ENCODE measurements at places on chromosomes 2 and 18.

GRCh38 chr2:236047886-236048540 lies 120.2 kb downstream of the GBX2 start:
- DNase-seq = no peak

GRCh38 chr2:153873052-153874048 lies 1.6 kb downstream of the GALNT13 start:
- DNase-seq = no peak

DNA sequence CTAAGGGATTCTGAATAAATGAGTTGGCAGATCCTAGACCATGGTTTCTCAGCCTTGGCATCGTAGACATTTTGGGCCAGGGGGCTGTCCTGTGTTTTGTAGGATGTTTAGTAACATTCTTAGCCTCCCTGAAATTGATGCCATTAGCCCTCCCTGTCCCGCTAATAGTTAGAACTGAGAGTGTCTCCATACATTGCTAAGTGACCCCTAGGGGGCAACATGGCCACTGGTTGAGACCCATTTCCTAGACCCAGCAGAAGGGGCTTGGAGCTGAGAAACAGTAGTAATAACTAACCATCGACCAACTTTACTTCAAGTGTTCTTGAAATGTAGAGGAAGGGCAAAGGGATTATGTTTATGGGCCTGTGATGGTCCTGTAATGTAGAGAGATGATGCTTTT lies 40.8 kb downstream of the KCMF1 start:
- DNase-seq = no peak

DNA sequence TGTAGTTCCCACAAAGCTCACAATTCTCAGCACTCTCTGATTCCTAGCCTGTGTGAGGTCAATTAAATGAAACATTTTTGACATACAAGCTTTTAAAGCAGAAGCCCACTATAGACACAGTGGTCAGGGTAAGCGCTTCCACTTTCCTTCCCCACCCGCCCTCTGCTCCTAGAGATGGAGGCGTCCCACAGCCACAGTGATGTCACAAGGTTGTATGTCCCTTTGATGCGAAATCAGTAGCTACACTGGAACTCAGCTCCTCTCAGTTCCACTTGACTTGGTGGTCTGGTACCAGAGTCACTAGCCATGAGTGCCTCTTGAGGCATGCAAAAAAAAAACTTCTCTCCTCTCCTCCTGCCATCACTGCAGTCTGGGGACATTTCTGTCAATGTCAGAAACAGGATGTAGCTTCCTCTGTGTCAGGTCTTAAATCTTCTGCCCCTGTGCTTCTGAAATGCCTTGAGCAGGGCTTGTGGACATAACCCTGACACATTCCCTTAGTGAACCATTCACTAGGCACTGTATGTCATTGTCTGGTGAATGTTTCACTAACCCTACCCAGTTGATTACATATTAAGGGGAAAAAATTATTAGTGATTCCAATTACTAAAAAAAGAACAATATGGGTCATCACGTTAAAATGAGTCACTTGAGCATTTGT lies 7.8 kb downstream of the SULT1C4 start:
- DNase-seq = no peak

DNA sequence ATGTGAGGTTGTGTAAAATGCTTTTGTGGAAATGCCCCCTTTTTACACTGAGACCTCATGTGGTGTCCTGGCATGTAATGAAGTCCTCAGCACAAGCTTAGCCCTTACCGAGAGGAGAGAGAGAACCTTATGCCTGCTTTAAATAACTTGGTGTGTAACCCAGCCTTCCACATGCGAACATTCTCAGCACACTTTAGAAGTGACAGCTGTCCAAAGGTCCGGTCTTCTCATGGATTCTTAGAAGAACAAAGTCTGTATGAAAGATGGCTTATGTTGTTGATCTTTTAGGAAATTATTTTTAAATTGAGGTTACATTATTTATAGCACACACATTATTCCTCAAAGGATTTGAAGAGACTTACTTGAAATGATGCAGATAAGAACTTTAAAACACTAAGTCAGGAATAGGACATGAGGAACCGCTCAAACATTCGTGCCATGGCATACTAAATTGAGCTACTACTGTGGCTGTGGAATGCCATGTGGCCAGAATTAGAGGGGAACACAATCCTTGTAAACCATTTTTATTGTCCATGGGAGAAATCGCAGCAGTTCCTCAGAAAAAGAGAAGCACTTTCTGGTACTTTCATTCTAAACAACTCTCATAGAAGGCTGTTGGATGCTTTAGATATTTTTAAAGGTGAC lies 79.6 kb downstream of the WDSUB1 start:
- no peak for DNase-seq

DNA sequence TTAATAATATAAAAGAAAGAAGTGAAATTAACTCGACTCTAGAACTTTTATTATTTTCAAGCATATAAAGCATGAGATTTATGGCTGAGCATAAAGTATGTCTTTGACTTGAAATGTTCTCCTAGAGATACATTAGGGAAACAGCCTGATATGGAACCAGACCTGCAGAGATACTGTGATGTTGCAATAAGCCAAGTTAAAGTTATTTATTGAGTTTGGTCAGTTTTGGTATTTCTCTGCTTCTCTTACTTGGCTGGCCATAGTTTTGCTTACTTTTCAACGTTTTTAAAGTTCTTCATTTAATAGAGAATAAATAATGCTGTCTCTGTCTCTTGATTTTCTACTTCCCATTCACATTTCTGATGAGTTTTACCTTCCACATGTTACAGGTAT lies 76.0 kb downstream of the GFPT1 start:
- DNase-seq = no peak

DNA sequence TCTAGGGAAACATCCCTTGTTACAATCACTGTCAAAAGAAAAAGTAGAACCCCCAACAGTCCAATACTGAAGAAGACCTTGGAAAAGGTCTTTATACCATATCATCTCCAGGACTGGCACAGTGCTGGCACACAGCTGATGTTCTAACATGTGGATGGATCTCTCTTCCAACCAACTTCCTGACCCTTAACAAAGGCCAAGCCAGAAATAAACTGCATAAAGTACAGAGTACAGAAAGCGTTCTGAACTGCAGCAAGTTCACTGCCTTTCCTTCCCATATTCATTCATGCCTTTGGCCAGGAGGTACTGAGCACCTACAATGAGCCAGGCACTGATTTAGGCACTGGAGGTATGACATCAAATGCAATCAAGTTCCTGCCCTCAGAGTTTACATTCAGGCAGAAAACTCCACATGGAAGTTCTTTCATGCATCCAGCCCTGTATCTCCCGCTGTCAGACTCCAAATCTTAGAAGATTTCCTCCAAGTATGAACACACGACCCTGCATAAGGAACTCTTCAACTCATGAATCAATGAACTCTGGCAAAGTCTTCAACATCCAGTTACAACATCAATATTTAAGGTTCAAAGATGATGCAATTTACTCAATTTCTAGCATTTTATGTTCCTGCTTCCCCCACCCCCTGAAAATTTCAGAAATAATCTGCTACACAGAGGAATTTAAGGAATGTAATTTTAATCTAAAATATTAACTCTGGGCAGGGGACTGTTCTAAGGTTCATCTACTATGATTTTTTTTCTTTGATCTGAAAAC lies 33.8 kb downstream of the ACVR1 start:
- no peak for DNase-seq

DNA sequence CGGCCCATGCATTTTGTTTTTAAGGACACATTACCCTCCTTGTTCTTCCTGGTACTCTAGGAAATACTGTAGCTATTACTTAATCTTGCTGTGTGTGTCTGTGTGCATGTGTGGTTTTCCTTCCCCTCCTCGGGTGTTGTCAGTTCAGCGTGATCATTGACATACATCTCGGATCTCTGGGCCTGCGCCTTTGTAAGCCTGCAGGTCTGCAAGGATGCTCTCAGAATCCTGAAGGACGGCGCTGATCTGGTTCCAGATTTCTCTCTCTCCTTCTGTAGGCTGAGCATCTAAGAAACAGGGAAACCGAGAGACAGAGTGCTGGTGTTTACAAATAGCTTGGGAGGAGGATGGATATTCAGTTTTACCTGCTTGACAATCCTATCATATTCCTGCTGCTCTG lies 100.2 kb downstream of the CYRIA start:
- DNase-seq = no peak

DNA sequence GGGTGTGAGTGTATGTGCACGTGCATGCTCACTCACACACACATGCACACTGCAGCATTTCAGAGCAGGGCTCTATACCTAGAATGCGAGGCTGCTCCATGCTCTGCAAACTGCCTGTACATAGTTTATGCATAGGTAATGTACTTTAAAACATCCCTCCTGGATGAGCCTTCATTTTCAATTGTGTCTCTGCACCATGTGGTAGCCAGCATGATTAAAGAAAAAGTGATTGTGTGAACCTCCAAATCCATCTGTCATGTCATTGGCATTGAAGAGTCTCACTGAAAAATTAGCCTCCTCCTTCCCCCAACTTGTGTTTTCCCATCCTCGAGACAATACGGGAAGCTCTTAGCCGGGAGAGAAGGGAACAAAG lies 120.9 kb upstream of the SPATS2L start:
- no peak for DNase-seq

DNA sequence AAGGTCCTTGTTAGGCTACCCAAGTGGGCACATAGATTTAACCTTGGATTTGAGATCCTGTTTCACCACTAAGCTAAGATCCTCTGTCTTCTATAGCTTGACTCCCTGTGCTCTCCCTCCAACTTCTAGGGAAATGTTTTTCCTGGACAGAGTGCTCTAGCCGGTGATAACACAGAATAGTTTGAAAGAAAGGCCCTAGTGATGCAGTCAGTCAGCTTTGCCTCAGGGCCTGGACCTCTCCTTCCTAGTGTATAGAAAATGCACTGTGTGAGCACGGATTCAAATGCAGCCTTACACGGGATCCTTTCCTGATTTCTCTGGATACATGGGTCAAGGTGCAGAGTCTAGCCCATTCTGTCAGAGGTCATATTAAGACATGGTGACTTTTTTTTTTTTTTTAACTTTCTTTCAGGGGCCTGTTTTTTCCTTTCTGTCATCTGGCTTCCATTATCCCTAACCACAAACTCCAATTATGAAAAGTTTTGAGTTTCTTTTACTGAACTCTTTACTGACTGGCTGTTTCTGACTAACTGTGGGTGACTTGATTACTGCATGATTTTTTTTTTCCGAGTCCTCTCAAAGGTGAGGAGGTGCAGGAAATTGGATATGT lies 122.6 kb downstream of the LRP1B start:
- no peak for DNase-seq

GRCh38 chr2:100224988-100225710 lies 82.8 kb upstream of the AFF3 start:
- DNase-seq = no peak

DNA sequence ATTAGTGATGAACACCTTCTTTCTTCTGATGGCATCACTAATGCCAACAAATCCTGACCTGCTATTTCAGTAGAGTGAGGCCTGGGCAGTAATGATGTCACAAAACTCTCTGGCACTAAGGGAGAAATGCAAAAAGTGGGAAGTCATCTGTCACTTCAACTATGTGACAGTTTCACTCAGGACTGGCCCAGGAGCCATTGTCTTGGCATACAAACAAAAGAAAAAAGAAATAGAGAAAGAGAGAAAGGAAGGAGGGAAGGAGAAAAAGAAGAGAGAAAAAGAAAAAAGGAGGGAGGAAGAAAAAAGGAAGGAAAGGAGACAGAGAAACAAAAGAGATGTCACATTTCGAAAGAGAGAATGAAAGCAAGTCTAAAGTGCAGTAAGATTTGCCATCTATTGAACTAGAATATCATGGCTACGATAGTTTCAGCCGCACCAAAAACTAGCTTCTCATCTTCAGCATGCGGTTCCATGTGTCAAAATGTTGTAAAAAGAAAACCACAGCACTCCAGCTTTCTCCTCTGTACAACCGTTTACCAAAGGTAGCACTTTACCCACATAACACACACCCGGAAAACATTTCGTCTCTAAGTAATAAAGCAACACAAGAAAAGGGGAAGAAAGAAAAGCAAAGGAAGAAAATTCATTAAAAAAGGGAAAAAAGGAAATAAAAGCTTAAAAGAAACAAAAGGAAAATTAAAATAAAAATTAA lies 50.1 kb downstream of the CD226 start:
- DNase-seq = no peak

DNA sequence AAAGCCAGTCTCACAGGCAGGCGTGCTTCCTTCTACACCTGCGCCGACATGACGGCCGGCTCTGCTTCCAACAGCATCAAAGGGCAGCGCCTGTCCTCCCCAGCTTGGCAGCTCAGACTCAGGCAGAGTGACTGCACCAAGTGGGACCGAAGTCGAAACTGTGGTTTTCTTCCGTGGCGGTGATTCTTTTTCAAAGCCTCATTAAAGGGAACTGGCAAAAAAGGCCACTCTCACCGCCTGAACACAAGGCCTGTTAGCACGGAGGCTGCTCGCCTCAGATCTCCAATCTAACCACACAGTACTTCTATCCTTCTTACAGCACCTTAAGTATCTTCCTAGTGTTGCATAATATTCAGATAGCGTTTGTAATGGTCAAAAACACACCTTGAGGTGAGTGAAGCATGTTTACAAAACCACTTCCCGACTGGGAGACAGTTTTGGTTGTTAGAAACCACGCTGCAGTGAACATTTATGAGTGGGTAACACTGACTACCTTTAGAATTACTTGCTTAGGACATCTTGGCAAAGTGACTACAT lies 236.4 kb downstream of the HDAC4 start:
- DNase-seq = no peak

DNA sequence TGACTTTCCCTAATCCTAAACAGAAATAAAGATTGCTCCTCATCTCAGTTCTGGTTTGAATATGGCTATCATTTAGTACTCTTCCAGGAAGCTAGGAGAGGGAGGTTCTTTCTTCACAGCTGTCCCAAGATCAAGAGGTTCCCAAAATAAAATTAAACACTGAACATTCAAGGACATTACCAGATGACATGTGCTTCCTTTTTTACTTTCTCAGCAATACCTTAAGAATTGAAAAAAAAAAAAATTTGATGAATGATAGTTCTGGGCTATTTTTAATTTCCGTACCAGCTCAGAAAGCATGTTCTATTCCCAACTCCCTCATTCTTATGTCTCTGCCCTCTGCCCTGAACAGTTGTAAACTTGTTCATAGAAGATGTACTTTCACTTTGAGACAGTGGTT lies 61.7 kb upstream of the MYL1 start:
- no peak for DNase-seq

DNA sequence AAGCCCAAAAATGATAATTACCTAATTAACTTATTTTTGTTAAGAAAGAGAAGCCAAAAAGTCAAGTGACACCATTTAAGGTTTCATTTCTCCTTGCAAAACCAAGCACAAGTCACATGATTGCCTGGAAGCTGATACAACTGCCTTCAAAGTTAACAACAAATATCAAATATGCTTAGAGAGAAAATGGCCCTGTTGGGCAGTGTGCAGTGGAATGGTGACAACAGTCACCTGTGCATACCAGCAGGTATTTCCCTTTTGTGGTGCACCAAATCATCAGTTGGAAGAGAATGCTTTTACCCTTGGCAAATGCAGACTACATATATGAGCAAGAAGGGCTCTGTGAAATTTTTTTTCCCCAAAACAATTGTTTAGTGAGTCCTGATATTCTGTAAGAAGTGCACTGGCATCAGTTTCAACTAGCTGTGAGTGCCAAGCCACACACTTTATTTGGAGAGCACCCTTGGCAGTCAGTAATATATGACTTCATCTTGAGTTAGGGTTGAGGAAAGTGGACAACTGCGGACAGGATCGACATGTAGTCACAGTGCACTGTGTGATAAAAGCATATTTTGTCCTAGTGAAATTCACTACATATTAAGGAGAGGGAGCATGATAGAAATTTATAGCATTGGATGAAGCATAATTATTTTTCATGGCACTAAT lies 74.9 kb upstream of the DOCK10 start:
- no peak for DNase-seq

- DNase-seq = no peak
These were observed 469.5 kb upstream of the LINC00305 start for GRCh38 chr18:64618390-64618789.
